ENCODE measurements at places on chromosomes 11 and 22.

DNA sequence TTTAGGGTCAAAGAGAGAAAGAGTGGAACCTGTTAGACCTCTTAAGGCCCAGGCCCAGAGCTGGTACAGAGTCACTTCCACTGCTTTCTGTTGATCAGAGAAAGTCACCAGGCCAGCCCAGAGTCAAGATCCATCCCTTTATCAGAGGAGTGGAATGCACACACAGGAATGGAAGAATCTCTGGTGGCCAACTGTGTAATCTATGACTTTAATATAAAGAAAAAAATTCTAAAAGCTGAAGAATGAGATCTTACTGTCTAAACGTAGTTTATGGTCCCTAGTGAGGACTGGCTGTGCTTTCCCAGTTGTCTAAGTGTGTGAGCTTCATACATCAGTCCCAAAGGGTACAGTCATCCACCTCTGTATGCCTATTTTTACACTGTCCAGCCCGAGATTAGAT lies 51.0 kb downstream of the PPFIBP2 start:
- no peak for DNase-seq

GRCh38 chr11:128627666-128628324 lies 40.4 kb upstream of the ETS1 start:
- no peak for DNase-seq

DNA sequence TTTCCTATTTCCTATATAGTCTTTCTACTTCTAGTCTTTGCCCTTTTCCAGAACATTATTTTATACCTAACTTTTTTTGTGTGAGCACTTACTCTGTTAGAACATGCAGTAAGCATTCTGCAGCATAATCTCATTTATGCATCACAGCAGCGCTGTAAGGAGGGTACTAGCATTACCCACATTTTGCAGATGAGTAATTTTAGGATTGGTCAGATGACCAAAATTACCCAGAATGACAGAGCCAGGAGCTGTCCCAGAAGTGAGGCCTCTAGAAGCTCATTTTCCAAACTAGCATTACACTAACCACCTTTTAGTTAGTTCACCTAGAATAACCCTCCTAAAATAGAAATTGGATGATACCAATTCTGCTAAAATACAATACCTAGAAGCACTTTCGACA lies 47.1 kb upstream of the ARHGAP32 start:
- no peak for DNase-seq

DNA sequence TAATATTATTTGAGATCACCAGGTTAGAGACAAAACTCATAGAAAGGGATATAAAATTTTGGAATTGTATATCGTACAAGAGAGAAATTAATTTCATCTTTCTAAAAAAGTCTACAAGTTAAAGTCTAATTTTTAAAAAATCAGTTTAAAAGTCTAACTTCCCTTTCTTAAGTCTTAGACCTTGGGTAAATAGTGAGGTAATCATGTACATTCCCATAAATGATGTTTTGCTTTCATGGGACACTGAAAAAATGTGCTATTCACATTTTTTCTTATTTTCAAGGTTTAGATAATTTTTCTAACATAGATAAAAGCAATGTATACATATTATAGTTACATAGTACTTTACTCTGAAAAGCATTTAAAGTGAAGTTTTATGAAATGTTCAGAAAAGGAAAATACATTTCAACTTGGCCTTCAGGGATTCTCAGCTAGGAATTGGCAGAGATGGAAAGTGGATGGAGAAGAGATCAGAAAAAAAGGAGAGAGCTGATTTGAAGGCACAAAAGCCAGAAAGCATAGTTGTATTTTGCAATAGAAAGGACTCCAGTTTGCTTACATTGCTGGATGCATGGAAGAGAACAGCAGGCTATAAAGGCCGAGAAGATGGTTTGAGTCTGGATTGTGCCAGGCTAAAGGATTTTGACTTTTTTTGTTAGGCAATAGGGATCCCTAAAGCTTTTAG lies 194.0 kb downstream of the CASP12 start:
- no peak for DNase-seq

- DNase-seq, result no peak
These were observed 7.5 kb downstream of the KREMEN1 start for GRCh38 chr22:29080106-29080975.

GRCh38 chr11:95831198-95831883 lies 41.0 kb downstream of the CEP57 start:
- DNase-seq, result no peak

Data from activated T-cell treated with anti-CD3 and anti-CD28 coated beads, Interleukin-2, amount 50 U/mL, for 1 hour (primary cell).